ENCODE measurements at places on chromosomes 6 and 20.

- no peak for DNase-seq
Measured at GRCh38 chr6:101069191-101069795, 188.2 kb upstream of the ASCC3 start.

GRCh38 chr6:16338577-16339264, 100.3 kb downstream of the GMPR start:
- no peak for DNase-seq

DNA sequence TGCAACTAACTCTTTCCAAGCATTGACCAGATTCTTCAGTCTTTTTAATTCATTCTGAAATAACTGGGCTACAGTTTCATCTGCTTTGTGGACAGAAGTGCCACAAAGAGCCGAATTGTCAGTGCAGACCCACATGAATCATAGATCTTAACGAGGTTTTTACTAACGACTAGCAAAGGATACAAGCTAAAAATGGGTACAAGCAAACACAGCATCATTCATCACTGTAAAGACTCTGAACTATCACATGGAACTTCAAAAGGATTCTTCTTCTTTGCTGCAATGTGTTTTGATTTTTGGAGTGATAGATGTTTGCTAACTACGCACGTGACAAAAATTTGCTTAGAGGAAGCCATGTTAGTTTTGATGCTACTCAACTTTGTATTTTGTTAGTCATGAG, 227.1 kb downstream of the ESR1 start:
- no peak for DNase-seq

GRCh38 chr6:34284563-34285447, 36.0 kb upstream of the SMIM29 start:
- no peak for DNase-seq

DNA sequence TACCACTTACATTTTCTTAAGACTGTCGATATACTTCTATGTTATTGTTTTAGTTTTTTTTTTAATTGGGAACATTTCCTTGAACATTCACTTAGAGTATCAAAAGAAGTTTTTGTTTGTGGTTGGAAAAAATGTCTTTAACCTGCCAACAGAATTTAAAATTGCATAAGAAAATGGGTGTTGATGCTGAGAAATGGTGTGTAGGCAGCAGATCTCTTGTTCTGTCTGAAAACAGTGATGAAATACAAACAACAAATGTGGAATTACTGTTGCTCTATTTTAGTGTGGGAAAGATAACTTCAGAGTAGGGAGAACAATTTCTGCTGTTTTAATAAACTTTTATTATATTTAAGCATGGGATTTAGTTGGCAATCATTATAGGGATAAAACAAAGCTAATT, 293.5 kb downstream of the CDKAL1 start:
- DNase-seq: no peak

DNA sequence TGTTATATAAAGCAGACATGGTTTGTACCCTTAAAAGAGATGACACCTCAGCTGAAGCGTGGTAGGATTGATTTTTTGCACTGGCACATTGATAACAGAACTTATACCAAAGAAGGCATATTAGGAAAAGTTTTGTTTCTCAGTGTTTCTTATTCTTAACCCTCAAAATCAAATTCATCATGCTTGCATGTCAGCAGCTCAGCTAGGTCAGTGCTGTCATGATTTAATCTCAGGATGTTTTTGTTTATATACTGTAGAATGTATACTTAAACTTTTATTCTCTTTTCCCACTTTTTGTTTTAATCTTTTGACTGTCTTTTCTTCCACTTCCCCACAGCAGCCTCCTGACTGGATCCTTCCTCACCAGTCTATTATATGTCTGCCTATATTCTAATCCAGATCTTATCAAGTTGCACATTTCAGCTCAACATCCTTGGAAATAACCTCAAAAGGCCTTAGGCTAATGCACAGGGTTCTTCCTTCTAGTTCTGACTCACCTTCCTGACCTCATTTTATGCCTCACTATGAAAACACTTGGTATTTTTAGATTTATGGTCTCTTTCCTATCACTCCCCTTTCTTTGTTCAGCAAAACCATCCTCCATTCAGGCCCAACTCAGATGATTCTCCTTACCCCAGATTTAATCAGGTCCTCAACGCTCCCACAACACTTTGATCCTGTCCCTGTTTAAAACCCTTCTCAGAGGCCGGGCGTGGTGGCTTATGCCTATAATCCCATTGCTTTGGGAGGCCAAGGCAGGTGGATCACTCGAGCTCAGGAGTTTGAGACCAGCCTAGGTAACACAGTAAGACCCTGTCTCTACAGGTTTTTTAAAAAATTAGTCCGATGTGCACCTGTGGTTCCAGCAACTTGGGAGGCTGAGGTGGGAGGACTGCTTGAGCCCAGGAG, 7.2 kb downstream of the HEBP2 start:
- no peak for DNase-seq

GRCh38 chr6:42120895-42121865, 21.2 kb downstream of the C6orf132 start:
- DNase-seq: no peak

DNA sequence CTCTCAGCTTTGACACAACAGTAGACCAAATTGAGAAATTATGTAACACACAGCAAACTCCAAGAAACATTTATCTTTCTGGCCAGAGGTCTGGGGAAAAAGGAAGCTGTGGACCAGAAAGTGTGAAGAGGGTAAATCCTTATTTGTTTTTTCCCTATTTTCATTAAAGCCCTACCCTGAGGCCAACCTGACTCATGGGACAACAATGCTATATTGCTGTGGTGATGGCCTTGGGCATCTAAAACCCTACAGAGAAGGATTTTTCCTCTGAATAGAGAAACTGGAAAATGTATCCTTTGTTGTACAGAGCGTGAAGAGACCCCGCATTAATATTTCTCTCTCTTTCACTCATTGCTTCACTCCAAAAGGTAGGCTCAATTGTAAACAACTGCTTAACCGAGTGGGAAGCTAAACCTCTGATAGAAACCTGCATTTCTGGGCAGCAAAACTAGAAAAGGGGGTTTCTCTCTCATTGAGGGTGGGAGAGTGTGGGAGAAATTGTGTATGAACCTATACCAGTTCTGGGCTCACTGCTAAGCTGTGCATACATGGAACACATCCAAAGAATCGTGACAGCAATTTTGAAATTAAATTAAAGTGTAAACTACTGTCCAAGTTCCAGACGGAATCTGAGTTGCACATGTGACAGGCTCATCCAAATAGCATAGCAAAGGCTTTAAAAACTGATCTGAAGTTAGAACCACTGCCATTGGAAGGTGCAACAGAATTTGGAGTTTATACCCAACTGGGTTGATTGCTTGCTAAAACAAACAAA, 175.5 kb downstream of the CLVS2 start:
- DNase-seq: no peak

DNA sequence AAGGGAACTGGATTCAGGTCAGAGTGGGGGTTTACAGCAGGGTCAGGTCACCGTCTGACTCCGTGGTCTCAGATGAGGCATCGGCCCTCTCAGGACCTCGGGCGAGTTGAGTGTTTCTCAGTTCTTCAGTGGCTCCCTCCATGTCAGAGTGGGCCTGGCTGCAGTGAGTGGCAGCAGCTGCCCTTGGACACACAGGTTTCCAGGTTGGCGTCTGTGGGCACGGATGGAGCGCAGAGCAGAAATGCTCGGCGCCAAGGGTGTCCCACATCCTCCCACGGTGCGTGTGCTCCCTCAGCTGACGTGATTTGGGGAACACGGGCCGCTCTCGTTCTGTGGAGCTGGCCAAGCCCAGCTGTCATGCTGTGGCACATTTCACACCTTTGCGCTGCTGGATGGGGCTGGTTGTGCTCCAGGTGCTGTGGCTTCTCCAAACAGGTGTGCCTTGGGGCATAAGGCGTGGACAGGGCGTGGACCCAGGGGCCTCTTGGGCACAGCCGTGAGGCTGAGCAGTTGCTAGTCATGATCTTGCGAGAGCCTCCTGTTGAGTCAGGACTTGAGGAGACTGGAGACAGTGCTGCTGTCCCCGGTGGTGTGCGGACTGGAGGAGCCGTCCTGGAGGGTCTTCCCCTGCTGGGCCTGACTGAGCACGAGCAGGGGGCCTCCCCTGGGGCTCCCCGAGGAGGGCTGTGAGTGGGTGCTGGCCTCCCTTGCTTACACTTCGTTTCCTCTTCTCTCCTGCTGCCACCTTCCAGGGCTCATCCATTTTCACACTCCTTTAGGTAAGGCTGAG, 9.5 kb upstream of the DNAJC5 start:
- DNase-seq: no peak

GRCh38 chr6:83514866-83515466, 2.6 kb downstream of the PRSS35 start:
- no peak for DNase-seq

DNA sequence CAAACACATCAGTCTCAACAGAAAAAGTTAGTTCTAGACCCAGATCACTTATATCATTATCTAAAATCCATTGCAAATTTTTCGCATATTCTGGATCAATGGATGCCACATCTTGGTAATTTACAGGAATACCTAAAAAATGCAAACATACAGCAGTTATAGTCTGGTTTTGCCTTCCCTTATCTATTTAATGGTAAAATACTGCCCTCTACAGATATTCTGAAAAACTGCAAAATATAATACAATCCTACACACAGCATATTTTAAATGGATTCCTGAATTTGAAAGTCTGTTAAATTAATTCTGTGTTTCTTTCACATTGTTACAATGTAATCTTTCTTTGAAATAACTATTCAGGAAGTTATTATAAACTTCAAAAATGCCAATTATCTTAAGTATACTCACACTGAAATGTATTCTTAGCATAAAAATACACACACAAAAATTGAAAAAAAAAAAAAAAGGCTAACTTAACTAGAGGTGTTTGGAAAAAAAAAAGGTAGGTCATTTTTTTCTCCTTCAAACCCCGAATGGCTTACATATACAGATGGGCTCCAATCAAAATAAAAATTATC, 88.4 kb downstream of the HACE1 start:
- DNase-seq: no peak

DNA sequence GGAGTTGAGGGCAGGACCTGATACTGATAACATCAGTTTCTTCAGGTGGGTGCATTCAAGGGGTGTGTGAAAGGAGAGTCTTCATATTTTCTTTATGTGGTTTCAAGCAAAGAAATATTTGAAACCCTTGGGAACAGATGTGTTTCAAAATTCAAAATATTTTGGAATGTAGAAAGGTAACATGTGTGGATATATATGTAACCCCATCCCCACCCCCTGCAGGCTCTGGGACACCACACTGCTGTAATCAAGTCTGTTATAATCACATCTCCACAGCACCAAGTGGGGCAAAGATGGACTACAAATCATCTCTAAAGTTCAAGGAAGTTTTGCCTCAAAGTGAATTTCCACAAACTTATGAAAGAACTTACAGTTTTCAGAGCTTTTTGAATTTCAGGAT, 41.1 kb downstream of the CLIC5 start:
- no peak for DNase-seq

- no peak for DNase-seq
Measured at GRCh38 chr6:74717591-74717990, 488.3 kb downstream of the COL12A1 start.

DNA sequence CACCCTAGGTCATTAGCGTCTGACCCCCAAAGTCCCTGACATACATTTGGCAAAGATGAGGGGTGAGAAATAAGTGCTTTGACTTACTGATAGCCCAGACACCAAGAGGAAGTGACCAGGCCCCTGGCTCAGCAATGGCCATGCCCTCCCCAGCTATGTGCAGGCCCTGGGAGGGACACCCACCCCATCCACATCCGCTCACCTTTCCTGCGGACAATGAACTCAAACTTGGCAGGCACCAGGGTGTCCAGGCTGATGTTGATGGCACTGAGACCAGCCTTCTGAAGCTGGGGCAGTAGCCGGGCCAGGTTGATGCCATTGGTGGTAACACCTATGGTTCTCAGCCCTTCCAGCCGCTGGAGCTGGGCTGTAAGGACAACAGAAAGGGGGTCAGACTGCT, 18.4 kb downstream of the MOCS1 start:
- DNase-seq: no peak

DNA sequence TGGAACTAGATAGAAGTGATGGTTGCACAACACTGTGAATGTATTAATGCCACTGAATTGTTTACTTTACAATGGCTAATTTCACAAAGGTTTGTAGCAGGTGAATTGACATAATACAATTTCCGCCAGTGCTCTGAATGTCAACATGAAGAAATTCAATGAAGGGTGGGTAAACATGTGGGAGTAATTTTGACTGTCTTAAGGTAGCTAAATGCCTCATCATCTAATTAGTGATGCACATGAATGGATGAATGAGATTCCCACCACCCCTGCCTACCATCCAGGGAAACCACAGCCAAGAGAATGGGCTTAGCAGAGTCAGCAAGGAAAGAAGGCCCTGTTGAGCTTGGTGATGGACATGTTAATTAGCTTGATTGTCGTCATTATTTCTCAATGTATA, 275.3 kb downstream of the ALDH8A1 start:
- no peak for DNase-seq

DNA sequence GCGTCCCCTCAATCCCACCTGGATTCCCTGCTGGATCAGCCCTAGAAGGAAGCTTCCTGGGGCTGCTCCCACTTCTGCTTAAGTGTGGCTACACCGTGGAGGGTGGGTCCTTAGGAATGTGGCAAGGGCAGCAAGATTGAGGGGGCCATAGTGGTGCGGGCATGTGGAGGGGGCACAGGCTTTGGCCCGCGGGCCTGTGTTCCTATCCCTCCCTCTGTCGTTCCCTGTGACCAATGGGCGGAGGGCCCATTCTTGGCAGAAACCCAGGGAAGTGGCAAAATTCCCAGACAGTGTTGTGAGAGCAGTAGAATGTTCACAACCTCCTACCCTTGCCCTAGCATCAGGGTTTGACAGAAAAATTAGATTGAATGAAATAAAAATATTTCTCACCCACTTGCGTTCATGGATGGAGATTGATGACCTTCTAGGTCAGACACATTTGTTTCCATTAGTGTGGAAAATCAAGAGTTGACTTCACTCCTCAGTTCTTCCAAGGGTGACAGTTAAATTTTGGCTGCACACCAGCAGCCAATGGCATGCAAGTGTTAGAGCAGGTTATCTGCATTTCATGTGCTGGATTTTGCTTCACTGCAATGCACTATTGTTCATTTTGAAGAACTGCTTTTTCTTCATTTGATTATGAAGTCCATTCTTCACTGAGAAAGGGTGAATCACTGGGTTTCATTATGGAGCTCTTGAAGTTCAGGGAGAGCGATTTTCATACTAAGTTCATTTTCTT, 49.3 kb upstream of the AHI1 start:
- DNase-seq: no peak

DNA sequence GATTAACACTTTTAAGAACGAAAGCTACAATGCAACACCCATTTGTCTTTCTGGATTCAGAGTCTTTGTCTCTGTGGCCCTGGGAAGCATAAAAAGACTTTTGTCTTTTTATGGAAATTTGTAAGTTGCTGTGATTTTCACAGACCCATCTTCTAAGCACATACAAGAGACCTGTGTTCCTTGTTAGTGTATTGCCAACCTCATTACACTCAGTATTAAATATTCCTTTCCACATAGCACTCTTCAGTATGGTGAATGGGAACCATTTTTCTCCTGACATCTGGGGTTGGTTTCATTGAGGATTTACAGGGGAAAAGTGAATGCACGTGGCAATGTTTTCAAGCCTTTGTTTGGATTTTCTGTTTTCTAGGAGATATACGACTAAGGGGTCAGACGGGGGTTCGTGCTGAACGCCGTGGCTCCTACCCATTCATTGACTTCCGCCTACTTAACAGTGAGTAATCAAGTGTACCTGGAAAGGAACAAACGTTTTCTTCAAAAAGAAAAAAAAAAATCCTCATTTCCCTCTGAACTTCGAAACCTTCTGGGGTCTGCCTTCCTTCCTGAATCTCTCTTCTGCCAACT, 141.7 kb downstream of the MTFR2 start:
- DNase-seq: no peak

- DNase-seq: no peak
Measured at GRCh38 chr6:41914869-41915530, 5.9 kb downstream of the MED20 start.

Measured in activated CD8-positive, alpha-beta memory T cell treated with anti-CD3 and anti-CD28 coated beads, Interleukin-2, amount 50 U/mL, for 4 hours (primary cell).